NCI-H1092 (cell line): ENCODE measurements at places on chromosomes 12 and 14.

GRCh38 chr12:124311292-124312109 is 16.6 kb downstream of the RFLNA start:
- DNase-seq: no peak

- no peak for DNase-seq
Measured at GRCh38 chr12:122081697-122082221, 3.2 kb downstream of the MLXIP start.

GRCh38 chr12:6041891-6042290 is 82.6 kb downstream of the VWF start:
- no peak for DNase-seq

DNA sequence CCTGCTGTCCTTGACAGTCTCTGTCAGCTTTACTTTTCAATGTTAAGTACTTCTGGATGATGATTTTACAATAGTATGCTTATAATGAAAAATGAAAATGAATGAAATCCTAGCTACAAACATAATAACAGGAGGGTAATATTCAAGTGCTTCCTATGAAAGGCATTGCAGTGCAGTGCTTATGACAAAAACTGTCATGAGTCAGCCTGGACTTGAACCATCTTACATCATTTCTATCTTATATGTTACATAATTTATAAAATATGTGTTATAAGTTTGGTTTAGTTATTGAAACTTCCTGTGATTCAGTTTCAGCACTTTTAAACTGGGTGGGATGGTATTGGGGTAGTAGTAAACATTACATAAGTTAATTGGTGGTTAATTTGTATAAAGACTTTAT is 451.7 kb downstream of the TMEM117 start:
- no peak for DNase-seq

GRCh38 chr14:73662487-73662943 is 17.7 kb downstream of the DNAL1 start:
- DNase-seq: no peak

DNA sequence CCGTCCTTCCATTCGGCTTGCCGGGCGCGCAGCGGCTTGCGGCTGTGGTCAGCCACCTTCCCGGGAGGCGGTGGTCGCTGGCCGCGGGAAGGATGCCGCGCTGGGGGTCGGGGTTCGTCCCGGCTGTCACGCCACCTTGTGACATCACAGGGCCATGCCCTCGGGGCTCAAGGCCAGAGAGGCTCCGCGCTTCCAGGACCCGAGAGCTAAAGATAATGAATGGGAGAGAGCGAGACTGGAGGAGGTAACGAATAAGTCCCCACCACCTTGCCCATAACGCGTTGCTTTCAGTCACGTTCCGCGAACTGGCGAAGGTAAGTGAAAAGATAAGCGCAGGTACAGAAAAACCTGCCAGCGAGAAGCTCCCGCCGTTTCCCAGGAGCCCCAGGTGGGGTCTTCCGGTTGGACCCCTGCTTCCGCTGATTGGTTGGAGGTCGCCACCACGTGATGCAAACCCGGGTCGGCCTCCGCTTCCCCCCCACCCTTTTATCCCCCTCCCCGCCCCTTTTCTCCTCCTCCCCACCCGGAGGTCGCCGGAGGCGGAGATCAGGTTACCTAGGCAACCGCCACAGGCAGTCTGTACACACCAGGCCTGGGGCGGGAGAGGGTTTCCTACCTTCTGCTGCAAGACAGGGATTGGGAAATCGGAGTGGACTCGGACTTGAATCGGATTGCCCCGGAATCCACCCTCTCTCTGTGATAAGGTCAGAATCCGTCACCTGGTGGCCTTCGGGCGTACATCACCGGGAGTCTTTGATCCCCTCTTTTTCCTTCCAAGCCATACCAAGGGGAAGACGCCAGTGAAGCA is at the start of gene LRRC9:
TSS of gene LRRC9 (plus strand) at position 575 of the 808 bp plus-strand sequence.
- DNase-seq: peak; percentile 95

- no peak for DNase-seq
Measured at GRCh38 chr14:74963178-74963704, 7.8 kb upstream of the PGF start.
